ENCODE measurements at places on chromosomes 6 and 20.

- DNase-seq = no peak
These were observed 140.5 kb upstream of the CDYL start for GRCh38 chr6:4635666-4636065.

GRCh38 chr6:41784581-41785171, 2.8 kb upstream of the TOMM6 start:
- DNase-seq = no peak

- DNase-seq = no peak
These were observed 28.1 kb upstream of the IBTK start for GRCh38 chr6:82275686-82276085.

DNA sequence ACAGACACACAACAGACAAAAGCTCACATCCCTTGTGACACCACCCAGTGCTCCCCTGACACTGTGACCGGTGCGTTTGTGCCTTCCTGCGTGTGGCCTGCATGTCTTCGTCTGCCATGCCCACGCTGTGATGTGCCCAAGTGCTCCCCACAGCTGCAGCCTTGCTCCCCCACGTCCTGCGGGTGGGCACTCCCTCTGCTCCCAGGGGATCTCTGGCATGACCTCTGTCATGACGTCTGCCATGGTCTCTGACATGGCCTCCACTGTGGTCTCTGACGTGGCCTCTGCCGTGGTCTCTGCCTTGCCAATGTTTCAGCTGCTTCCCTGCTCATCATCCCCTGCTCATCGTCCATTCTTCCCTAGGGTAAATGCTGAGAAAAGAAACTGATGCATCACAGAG, 200.9 kb downstream of the DLL1 start:
- no peak for DNase-seq

DNA sequence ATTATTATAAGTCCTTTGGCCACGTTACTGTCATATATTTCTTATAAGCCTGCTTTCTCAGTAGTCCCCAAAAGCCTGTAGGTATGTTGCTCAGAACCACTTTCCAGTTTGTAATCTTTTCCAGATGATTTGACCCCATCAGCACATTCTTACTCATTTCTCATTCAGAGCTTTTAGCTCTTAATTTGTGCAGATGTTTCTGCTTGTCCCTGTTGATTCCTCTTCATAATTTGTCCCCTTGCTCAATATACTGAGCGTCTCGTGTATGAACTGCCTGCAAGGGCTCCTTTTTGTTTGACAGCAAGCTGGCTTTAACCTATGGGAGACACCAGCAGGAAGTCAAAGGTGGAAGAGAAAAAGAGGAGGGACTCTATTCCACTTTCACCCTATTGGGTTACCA, 733.8 kb upstream of the GJE1 start:
- DNase-seq = no peak

GRCh38 chr6:109238396-109238795, 143.1 kb downstream of the CEP57L1 start:
- no peak for DNase-seq

GRCh38 chr6:115969207-115969929, 91.3 kb downstream of the FRK start:
- no peak for DNase-seq

- no peak for DNase-seq
These were observed 225.6 kb upstream of the JARID2 start for GRCh38 chr6:15020119-15020770.

GRCh38 chr20:4809707-4810106, 88.0 kb downstream of the PRND start:
- DNase-seq = no peak

DNA sequence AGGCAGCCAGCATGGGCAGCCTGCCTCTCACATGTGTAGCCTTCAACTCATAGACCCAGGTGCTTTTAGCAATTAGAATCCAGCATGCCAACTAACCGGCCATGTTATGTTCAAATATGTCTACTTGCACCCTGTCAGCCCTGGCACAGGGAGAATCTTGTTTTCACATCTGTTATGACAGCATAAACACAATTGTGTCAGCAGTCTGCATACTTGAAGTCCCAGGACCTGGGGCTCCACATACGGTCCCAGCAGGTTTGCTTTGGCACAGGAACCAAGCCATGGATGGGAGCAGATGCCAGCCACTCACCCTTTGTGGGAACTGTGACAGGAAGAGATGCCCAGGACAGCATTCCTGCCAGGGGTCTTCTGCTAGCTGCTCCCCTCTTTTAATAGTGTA, 67.2 kb upstream of the SYNDIG1 start:
- no peak for DNase-seq

DNA sequence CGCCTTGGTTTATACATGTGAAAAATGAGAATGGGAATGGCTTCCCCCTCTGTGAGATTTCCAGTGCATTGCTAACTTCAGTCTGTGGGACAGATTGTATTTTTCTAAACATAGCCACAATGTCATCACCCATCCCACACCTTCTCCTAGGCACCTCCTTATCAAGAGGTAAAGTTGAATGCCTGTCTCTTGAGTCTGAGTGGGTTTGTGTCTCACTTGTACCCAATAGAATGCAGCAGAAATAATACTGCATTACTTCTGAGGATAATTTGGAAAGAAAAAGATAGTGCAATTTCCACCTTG, 27.9 kb downstream of the RIN2 start:
- DNase-seq = no peak

GRCh38 chr20:43846516-43846905, 68.1 kb upstream of the TOX2 start:
- no peak for DNase-seq

DNA sequence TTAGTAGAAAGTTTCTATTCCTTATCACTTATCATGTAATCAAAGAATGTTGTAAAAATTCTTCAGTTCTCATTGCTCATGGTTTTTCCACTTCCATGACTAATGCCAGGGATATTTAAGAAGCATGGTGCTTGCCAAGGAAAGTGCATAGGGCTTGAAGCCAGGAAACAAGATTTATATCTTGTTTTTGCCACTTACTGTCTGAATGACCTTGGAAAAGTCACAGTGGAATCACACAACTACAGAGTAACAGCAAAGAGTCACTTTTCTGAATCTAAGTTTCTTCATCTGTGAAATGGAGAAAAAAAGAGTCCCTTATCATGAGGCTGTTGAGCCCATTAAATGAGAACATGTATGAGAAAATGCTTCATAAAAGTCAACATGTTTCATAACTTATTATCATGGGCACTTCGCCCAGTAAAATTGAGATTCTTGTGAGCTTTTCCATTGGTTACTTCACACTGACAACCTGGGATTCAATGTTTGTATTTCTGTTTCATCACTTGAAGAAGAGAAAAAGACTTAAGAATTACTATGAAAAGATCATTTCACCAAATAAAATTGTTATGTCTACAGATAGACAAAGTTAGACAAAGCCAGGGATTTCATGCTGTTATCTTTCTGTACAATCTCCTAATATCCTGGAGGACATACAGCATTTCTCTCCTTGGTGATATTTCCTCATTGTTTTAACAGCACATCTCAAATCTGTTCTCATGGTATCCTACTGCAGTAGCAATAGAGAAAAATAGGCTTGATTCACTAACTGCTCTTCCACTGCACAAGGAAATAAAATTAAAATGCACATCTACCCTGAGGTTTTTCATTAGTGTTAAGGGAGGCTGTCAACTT, 7.6 kb upstream of the BMP5 start:
- peak; percentile 83 for DNase-seq

GRCh38 chr6:165875946-165876345, 212.9 kb upstream of the PDE10A start:
- DNase-seq = no peak

DNA sequence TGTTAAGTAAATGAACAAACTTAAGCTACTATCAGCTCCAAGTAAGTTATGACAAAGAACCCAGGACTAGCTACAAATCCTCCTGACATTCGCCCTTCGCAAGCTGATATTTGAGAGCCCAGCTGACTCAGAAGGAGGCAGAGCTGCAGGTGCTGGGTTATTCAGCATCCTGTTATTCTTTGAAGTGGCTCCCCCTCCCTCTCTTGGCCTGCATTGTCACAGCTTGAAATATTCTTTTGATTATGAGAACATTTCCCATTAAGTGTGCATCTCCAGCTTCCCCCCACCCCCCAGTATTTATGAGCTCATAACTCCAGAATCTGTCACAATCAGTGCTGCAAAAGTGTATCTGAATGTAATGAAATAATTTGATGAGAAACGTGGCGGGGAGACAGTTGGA, 78.8 kb upstream of the RALY start:
- DNase-seq = no peak

GRCh38 chr6:38846844-38847243, 131.7 kb downstream of the DNAH8 start:
- DNase-seq = no peak

- no peak for DNase-seq
These were observed 177.0 kb downstream of the EYA4 start for GRCh38 chr6:133418108-133418507.

All from NCI-H460 (cell line).